ENCODE measurements at places on chromosomes 5 and 9.

DNA sequence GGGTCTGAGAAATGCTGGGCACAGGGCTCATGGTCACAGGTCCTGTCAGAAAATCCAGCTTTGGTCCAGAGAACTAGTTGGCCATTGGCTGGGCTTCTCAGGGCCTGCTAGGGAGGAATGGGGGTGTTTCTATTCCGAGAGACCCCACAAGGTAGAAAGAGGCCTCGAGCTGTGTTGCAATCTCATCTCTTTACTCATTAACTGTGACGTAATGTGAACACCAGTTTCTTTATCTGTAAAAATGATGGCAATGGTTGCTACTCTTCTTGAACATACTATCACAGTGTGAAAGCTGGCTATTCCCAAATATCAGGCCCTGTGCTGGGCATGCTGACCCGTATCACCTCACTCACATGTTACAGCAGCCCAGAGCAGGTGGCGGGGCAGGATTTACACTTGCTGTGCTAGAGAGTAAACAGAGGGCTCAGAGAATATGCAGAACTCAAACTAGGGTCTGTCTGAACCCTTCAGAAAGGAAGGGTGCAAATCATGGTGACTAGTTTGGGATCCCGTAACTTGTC lies 35.7 kb upstream of the SLC25A51 start:
- DNase-seq: no peak

DNA sequence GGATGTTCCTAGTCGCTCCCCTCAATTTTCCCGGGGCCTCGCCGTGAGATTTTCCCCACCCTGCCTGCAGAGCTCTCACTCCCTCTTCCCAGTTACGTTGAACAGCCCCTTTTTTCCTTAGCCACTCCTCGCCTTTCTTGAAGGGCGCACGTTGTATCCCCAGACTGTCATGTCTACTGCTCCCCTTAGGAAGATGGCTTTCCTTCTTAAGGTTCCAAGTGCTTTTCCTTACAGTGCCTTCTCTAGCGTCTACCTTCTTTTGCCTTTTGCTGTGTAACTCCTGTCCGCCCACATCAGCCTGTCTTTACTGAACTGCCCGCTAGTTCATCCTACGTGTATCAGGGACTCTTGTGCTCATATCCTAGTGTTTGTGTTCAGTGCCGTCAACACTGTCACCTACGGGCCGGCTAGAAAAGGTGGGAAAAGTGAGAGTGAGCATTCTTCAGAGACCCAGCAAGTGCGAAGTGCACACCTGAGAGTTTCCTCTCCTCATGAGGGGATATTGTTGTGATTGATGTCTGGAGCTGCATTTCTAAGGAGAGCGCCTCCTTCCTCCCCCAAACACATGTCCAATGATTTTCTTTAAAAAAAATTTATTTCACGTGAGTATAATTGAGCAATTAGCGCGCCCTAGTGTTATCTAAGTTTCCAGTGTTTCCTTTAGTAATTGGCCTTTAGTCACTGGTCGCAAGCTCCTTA lies 764 bp downstream of the CAMLG start:
- peak; percentile 77 for DNase-seq

DNA sequence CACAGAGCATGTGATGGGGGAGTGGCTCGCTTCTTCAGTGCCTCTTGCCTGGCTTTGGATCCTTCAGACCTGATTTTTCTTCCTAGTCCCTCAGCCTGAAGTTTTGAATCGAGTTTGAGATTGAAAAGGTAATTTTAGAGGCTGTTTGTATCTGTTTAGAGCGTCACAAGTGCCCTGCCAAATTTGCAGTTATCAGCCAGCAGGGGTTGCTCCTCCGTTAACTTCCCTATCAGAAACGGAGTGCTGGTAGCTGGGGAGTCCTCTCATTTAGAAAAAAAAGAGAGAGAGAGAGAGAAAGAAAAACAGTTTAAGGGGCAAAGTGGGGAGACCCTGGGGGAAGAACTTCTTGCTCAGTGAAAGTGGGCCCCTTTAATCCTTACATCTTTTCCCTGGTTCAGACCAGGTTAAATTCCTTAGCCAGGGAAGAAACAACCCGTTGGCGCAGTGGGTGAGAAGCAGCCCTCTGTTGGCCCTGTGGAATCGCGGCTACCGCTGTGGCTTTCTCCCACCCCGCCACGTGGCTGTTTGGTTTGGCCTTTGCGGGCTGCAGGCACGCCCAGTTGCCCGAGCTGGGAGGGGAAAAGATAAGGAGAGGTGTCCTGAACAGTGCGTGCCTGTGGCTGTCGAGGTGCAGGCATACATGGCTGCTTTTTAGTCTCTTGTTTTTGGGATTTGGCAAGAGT lies 576.7 kb upstream of the ACO1 start:
- DNase-seq: no peak

DNA sequence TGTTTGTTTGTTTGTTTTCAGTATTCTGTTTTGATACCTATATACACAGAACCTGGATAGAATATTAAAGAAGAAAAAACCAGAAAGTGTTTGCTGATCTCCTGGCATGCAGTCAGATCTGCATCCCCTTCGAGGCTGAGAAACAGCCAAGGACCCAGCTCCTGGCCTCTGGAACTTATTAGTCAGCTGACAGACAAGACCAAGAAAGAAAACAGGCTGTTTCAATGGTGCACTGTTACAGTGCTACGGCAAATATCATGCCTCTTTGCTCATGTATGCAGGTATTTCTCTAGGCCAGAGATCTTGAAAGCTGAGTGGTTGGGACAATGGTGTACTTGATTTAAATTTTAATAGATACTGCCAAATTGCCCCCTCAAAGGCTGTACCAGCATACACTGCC lies 95.0 kb downstream of the C5orf15 start:
- no peak for DNase-seq

- peak; percentile 27 for DNase-seq
Observed at GRCh38 chr5:87722286-87722685, 309.6 kb upstream of the CCNH start.

GRCh38 chr9:35108946-35109575 lies 6.1 kb upstream of the STOML2 start:
- no peak for DNase-seq

GRCh38 chr5:112682621-112683061 lies 55.0 kb upstream of the APC start:
- no peak for DNase-seq

DNA sequence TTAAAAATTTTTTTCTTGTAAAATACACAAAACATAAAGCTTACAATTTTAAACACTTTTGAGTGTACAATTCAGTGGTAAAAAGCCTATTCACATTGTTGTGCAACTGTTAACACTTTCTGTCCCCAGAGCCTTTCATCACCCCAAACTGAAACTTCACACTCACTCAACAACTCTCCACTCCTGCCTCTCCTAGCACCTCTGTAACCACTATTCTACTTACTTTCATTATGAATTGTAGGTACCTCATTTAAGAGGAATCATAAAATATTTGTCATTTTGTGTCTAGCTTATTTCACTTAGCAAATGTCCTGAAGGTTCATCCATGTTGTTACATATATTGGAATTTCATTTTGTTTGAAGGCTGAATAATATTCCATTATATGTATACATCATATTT lies 4.3 kb upstream of the ZNF510 start:
- no peak for DNase-seq

DNA sequence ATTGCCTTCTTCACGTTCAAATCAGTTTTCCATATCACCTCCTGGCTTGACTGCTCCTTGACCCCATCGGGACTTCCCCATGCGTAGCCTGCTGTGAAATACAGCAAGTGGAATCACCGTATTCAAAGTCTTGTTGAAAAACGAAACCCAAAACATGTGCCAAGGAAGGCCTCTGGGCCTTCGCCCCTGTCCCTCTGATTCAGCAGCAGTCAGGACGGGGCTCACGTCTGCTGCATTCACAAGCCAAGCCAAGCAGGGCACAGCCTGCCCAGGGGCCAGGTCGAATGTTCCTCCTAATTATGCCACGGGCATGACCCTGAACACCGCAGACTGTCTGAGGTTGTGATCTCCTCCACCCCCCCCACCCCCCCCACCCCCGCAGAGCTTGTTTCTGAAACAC lies 960 bp upstream of the CTNND2 start:
- DNase-seq: no peak

- DNase-seq: no peak
Observed at GRCh38 chr9:110486218-110486617, 93.3 kb downstream of the SVEP1 start.

DNA sequence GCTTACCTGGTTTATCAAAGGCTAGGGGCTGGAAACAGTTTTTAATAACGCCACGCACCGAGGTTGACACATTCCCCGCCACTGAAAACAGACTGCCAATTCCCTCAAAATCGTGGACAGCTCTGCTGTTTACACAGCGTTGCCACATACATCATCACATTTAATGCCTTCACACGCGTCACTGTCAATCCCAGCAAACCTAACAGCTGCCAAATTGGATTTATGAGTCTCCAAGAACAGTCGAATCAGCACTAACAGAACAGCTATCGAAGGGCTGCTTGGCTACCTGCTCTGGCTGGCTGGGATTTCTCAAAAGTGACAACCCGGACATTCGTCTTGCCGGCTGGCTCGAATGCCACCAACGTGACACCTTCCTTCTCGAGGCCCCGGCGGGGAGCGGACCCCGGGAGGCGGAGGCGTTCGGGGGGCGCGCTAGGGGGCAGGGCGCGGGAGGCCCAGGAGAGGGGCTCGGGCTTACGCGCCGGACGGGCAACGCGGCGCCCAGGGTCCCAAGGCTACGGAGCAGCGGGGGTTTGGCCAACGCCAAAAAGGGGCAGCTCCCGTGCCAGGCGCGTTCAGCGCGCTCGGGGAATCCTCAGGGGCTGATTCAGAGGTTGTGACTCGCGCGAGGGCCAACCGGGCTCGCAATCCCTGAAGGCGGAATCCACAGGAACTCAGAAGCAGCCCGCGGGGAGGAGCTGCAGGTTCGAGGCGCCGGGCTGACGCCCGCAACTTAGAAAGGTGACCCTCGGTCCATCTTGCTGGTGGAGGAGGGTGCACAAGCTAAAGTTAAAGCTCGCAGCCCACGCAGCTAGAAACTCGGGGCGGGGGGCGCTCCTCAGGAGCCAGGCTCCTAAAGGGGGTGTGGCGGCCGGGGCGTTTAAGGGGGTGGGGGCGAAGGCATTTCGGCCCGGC lies 1.2 kb downstream of the CDC14B start:
- peak; percentile 78 for DNase-seq

DNA sequence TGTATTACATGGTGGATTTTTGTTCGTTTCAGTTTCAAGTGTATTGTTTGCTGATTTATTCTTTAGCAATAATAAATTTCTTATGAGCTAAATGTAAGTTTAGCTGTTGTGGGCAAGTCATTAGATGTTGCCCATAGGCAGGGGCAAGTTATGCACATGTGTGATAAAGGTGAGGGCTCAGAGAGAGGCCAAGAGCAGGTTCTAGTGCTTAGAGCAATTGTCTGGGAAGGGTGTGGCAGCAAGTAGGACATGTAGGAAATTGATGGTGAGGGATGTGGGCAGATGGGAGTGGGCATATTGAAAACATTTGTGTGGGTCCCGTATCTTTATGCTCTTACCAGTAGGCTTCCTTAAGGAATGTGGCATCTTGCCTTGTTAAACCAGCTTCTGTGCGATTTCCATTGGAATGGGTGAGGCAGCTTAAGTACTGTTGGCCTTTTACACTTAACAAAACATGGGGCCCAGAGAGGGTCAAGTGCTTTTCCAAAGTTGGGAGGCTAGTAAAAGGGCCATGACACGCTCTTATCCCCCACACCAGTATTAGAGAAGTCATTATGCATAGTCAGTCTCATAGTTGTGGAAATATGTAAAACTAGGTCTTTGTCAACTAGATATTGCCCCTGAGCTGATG lies 60.6 kb downstream of the KDM4C start:
- DNase-seq: no peak

DNA sequence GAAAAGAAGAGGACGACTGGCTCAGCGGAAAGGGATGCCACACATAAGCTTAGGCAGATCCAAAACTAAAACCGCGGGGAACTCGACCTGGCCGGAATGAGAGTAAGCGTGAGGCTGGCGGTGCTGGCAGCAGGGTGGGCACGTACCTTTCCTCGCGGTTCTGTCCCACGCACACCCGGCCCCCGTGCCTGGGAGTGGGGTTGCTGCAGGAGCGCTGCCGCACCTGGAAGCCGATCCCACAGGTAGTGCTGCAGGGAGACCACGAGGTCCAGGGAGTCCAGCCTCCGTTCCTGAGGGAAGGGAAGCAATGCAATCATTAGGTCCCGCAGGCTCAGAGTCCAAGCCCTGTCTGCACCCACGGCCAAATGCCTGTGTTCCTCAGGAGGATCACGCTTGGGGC lies 427.0 kb downstream of the SEMA5A start:
- DNase-seq: no peak

GRCh38 chr5:78288246-78288645 lies 6.3 kb downstream of the AP3B1 start:
- DNase-seq: no peak

DNA sequence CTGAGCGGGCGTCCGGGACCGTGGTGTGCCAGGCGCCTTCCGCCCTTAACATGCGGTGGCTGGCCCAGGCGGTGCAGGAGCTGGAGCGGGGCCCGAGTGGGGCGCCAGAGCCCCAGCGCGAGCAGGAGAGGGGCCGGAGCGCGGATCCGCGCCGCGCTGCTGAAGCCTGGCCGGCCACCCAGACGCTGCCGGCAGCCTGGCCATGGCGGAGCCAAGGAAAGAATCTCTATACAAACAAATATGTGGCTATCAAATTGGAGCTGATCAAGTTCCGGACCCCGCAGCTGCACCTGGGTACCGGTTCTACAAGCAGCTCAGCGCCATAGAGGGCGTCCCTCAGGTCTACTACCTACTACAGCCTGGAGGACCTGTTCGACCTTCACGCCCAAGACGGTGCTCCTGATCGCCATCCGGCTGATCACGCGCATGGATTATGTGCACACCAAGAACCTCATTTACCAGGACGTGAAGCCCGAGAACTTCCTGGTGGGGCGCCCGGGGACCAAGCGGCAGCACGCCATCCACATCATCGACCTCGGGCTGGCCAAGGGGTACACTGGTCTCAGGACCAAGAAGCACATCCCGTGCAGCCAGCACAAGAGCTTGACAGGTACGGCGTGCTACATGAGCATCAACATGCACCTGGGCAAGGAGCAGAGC lies 55.8 kb downstream of the JAK2 start:
- DNase-seq: no peak

DNA sequence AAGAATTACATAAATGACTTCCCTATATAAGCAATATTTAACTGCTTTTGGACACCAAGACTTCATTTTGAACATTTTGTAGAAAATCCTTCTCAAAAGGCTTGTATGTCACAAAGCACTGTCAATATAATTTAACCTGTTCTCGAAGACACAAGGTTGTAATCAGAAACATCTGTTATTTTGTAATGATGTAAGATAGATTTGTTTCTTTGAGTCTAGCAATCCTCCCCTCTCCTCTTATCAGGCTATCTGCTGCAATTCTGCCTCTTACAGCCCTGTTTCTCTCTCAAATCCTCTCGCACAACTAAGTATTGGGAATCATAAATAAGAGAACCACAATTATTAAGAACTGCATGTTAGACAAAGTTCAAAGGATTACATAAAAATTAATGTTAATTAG lies 18.6 kb upstream of the TARS1 start:
- DNase-seq: no peak

GRCh38 chr9:1140057-1140456 lies 89.9 kb downstream of the DMRT2 start:
- no peak for DNase-seq
